ENCODE measurements at places on chromosomes 1 and 21. TPM values are rescaled to one million over a fixed set of nuclear protein-coding genes. Genes with fewer than 3 reads are reported as not detected.

GRCh38 chr1:67869233-67869632, 36.0 kb upstream of the GNG12 start:
- no peak overlapping the region for H3K4me3 ChIP-seq
- H3K36me3 ChIP-seq: no peaks in the 10 kb centered on the region
- DNase-seq: no peak
- no peaks in the 10 kb centered on the region for H3K4me1 ChIP-seq

OR2T11 gene
- not detected for total RNA-seq

S100A9 gene
- not detected for total RNA-seq

GRCh38 chr1:66435541-66435940, 98.4 kb upstream of the SGIP1 start:
- H3K27me3 ChIP-seq: no peaks in the 10 kb centered on the region
- no peak overlapping the region for H3K4me3 ChIP-seq
- peaks cover 33% of the 10 kb centered on the region for H3K4me1 ChIP-seq
- no peak for DNase-seq

BCAR3 gene
- 0.61 TPM for total RNA-seq

RYR2 gene
- not detected for total RNA-seq

GRCh38 chr1:228393811-228394570, 12.6 kb downstream of the TRIM11 start:
- DNase-seq: no peak
- peaks cover 11% of the 10 kb centered on the region for H3K4me1 ChIP-seq
- H3K27ac ChIP-seq: no peak overlapping the region
- no peak overlapping the region for H3K4me3 ChIP-seq

DNA sequence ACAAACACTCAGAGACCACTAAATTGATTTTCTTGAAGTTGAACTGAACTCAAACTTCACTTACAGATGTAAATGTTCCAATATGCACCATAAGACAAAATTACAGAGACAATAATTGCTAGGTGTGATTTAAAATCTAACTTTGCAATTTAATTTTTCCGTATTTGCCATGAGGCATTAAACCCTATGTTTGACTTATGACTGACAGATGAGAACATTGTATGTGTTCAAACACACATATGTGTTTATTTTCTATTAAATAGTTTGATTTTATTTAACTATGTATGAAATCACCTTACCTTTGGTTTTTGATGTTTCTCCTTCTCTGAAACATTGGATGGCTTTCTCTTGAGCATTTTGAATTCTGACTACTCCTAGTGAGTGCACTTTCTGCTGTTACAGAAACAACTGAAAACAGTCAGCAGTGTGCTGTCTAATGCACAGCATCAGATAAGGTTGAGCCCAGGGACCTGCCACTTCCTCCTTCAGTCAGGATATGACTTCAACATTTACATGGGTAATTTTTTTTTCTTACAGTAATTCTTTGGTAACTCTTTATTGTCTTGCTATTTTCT, at the start of gene SAMSN1:
Gene SAMSN1, minus strand, starts transcription at position 410 of the 575 bp plus-strand sequence. Its CDS starts 54 bp downstream, at position 356.
- peaks cover 52% of the 10 kb centered on the region for H3K4me1 ChIP-seq
- H3K36me3 ChIP-seq: peaks cover 22% of the 10 kb centered on the region
- H3K4me3 ChIP-seq: peak within 1 kb of the TSS; percentile 95

DNA sequence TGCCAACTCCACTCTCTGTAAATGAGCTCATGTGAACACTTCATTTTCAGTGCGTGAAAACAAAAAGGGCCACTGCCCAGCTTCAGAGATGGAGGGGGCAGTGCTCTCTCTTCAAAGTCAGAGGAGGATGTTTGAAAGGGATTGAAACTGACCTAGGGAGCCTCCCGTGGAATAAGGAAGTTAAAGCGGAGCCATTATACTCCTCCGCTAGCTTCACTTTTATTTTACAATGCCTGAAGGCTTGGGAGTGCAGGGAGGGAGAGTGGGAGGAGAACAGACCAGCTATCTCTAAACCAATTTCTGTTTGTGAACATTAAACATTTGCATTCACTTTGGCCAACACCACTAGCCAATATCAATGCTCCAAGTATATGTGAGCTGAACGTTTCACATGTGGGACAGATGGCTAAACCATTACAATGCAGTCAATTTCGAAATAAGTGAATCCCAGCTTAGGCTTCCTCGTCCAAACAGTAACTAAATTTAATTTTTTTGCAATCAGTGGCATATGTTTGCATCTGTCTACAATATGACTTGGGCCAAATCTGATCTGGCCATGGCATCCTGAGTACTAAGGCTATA, 126.9 kb downstream of the ESRRG start:
- H3K4me1 ChIP-seq: peaks cover 3% of the 10 kb centered on the region
- no peaks in the 10 kb centered on the region for H3K36me3 ChIP-seq
- H3K27ac ChIP-seq: no peak overlapping the region
- H3K4me3 ChIP-seq: no peak overlapping the region

Measured in activated CD4-positive, alpha-beta T cell treated with anti-CD3 and anti-CD28 coated beads, Interleukin-2, amount 10 ng/mL, durations not matched to agents 24 days and 14 days (primary cell).